Fibroblast of skin of scalp (primary cell): ENCODE measurements at places on chromosomes 6 and 20.

DNA sequence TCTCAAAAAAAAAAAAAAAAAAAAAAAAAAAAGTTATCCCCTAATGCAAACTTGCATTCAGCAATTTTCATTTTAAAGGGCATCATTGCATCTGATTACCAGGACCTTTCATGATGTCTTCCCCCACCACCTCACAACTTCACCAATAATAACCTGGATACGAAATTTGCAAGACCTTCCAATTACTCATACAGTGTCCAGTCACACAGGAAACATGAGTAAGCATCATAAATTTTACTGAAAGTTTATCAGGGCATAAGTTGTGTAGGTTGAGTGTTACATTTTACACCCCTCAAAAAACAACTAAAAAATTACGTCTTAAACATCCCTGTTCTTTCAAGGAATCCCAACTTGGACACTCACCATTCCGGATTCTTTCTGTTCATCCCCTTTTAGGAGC lies 79.1 kb upstream of the ANKEF1 start:
- no peak for DNase-seq

DNA sequence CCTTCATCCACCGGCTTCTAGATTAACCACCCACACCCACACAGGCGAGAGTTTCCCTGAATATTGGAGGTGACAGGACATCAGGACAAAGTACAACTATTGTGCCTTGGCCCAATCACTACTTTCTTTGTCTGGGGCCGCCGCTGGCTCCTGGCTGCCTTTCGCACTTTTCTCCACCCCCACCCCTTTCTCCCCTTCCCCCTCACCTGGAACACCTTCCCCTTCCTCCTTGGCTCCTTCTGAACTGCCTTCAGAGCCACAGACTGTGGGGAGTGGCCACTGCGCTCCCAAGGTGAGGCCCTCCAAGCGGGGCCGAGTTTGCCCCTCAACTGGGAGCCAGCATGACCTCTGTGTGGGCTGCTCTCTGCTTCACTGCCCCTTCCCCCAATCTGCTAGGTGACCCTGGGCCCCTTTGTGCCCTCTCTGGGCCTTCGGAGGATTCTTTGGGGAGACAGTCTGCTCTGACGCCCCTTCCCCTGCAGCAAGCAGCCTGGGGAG lies 3.0 kb upstream of the VEGFA start:
- DNase-seq = no peak

- peak; percentile 73 for DNase-seq
Measured at GRCh38 chr6:46473881-46474280, 17.4 kb downstream of the RCAN2 start.

- DNase-seq = peak; percentile 68
Measured at GRCh38 chr20:53795170-53795569, 201.5 kb upstream of the ZNF217 start.

GRCh38 chr20:48273843-48274242 lies 488.6 kb upstream of the SULF2 start:
- no peak for DNase-seq

DNA sequence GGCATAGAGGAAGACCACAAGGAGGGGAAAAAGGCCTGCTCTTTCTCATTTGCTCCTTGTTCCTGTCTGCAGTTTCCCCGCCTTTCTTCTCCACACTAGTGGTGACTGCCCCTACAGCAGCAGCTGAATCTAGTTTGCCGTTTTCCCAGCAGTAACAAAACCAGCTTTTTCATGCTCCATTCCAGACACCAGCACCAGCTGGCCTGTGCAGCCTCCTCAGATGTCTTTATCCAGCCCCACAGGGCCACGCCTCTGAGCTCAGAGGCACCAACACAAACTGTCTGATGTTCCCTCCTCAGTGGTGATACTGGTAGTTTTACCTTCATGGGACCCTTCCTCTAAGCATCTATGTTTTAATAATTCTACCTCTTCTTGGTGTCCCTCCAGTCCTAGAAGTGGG lies 70.4 kb upstream of the SLC24A3 start:
- no peak for DNase-seq

- peak; percentile 4 for DNase-seq
Measured at GRCh38 chr6:165178056-165178455, 131.3 kb downstream of the C6orf118 start.

DNA sequence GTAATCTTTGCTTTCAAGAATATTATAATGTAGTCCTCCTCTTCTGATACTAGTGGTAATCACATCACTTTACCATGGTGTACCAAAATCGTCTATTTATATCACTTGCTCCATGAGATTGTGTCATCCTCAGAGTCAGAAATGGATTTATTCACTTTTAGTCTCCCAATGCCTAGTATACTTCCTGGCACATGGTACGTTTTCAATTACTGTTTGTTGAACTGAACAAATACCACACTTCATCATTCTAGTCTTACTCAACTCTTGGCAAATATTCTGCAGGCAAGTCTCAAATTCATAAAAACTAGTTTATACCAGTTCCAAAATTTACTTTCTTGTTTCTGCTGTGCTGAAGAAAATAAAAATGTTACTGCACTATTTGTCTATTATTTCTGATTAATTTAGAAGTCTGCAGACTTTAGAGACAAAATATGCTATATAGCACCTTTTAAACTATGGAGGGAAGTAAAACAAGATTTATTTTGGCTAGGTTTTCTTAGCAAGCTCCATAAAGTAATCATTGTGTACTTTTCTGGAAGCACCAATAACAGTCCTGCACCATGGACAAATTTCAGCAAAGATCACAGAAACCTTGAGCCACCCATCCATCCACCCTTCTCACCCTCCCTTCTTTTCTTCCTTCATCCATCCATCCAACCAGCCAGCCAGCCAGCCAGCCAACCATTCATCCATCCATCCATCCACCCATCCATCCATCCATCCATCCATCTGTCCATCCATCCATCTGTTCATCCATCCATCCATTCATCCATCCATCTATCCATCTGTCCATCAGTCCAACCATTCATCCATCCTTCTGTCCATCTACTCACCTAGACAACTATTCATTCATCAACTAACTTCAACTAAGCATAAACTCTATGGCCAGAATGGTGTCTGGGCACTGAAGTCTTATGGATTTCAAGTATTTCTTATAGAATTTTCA lies 102.1 kb upstream of the STMND1 start:
- DNase-seq = peak; percentile 87

DNA sequence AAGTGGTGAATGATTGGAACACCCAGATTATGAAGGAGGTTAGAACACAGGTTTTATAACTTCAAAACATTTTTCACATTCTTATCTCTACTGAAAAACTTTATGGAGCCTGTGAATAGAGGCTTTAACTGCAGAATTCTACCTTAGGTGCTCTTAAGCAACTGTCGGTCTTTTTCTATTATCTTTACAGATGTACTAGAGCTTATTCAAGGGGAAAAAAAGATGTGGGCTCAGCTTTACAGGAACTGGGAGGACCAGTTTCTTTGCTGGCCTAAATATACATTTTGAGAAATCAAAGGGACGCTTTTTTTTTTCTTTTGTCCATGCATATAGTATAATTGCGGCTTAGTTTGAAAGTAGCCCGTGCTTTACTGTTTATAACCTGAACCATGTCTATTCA lies 58.9 kb downstream of the UST start:
- DNase-seq = no peak

DNA sequence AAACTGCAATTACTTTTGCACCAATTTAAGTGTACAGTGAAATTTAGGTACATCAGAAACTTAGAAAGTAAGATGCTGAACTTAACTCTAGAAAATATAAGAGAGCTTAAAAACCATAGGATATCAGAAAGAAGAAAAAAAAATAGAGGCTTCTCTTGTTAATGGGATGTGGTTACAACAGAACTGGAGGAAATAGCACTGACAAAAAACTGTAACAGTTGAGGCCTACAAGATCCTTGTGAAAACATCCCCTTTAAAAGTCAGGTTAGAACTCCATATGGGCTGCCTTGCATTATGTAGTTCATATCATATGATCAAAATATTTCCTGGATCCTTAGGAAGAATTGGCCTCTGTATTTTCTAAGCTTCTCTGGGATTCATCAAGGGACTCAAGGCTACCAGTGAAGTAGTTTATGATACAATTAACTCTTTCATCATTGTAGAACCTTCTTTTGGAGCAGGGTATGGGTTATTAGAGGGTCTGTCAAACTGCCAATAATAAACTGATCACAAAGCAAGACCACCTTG lies 24.8 kb downstream of the MTCL3 start:
- no peak for DNase-seq

DNA sequence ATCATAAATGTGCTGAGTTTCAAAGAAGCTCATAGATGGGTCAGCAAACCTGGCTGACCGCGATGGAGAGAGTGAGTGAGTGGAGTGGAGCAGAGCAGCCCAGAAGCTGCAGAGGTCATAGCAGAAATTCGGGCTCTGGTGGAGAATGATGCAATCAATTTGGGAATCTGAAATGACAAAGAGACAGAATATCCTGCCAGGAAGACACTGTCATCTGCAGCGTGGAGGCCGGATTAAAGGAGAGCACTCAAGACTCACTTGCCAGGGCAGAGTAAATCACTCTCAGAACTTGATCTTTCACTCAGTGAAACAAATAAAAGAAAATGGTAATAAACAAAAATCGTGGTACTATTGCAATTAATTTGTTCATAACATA lies 109.6 kb upstream of the RREB1 start:
- peak; percentile 55 for DNase-seq

- DNase-seq = peak; percentile 33
Measured at GRCh38 chr20:11302436-11302835, 615.3 kb upstream of the BTBD3 start.

DNA sequence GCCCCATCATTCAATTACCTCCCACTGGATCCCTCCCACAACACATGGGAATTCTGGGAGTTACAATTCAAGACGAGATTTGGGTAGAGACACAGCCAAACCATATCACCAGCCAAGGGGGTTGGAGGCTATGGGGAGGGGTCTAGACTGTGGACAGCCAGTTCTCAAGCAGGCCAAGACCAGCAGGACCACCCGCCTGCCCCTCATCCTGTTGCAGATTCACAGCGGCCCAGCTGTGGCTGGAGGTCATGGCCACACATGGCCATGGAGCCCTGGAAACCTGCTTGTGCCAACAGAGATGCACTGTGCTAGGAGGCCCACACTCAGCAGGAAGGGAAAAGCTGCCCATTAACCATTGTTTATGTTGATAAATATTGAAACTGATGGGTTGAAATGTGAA lies 240.5 kb downstream of the TTLL2 start:
- no peak for DNase-seq

DNA sequence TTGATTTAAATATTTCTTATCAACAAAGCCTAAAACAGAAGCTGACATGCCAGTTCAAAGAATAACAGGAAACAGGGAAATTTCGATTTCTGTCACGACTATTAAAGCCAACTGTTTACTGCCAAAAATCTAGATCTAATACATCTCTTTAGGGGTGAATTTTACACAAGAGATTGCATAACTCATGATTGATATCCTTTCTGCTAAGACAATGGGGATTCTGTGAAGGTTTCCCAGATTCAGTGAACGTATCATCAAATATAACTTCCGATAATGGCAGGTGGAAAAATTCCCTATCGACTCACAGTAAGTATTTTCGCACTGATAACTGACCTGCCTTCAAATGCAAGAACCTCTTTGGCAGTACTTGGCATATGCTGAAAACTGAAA lies 42.9 kb downstream of the NHSL1 start:
- no peak for DNase-seq

DNA sequence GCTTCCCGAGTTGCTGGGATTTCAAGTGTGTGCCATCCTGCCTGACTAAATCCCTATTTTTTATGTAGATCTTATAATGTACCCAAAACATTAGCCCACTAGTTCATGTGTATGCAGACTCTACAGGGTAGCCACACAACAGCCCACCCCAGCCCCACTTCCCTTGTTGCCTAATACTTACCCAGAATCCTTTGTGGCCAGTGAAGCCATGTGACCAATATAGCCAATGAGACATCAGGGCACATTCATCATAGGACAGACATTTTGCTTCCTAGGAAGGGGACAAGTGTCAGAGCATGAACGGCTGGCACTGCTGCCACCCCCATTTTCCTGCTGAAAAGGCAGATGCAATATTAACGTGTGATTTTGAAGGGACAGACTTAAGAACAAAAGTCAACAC lies 36.0 kb upstream of the TCP11 start:
- DNase-seq = no peak

DNA sequence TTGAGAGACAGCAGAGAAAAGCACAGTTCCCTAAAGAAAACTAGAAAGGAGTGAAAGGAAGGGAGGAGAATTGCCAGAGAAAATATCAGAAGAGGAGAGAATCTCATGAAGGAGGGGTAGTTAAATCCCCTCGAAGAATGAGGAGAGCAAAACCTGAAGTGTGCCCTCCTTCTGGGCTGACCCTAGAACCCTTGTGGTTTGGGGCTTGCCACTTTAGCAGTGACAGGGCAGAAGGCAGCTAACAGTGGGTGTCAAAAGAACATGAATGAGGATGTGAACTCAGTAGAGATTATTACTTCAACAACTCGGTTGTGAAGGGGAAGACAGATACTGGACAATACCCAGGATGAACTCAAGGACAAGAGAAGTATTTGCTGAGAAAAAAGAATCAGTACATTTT lies 73.6 kb downstream of the RALGAPA2 start:
- DNase-seq = no peak

DNA sequence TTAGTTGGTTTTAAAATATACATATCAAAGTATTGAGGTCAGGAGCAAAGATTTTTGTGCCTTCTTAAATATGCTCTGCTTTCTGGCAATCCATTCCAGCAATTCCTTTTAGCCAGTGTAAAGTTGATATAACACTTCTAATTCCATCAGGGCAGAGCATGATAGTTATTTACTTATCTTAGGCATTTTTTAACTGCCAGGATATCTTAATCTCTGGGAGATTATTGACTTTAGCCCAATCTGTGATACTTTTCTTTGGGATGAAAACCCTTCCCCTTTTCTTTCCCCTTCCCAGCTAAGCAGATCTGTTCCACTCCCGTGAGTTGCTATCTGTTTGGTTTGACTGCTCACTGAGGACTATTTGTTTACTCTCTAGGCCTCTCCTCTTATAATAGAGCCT lies 168.7 kb upstream of the RSPO3 start:
- peak; percentile 8 for DNase-seq

GRCh38 chr6:113433335-113433991 lies 423.7 kb upstream of the MARCKS start:
- peak; percentile 83 for DNase-seq

- DNase-seq = peak; percentile 77
Measured at GRCh38 chr6:149846321-149846720, 17.8 kb downstream of the LRP11 start.

DNA sequence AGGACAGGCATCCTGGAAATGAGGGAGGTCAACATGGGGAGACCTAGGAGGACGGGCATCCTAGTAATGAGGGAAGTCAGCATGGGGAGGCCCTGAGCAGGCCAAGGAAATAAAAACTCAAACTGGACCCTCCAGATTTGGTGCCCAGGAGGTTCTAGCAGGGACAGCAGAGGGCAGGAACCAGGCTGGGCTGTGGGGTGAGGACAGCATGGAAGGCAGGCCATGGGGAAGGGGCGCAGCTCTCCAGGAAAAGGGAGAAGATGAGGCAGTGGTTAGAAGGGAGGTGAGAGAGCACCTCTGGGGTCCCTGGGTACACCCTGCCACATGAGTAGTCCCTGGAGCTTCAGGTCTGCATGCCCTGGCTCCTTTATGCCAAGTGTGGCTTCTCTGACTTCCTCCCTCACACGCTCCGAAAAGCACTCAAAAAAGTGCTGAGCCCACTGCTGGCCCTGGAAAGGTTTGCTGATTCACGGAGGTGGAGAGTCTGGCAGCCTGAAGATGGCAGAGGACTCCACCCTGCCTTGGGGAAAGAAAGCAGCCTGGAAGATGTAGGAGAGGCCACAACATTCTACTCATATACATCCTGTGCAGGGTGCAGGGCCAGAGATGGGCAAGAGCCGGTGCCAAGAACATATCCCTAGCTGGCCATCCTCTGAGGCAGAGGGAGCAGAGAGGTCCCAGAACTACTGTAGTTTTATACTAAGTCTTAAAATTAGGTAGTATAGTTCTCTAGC lies 154.9 kb downstream of the MRPL14 start:
- DNase-seq = no peak

- DNase-seq = no peak
Measured at GRCh38 chr6:132446141-132446854, 45.0 kb upstream of the MOXD1 start.
